ENCODE measurements at places on chromosomes 12 and 14.

GRCh38 chr14:80805136-80805535, 136.4 kb downstream of the CEP128 start:
- DNase-seq: no peak

DNA sequence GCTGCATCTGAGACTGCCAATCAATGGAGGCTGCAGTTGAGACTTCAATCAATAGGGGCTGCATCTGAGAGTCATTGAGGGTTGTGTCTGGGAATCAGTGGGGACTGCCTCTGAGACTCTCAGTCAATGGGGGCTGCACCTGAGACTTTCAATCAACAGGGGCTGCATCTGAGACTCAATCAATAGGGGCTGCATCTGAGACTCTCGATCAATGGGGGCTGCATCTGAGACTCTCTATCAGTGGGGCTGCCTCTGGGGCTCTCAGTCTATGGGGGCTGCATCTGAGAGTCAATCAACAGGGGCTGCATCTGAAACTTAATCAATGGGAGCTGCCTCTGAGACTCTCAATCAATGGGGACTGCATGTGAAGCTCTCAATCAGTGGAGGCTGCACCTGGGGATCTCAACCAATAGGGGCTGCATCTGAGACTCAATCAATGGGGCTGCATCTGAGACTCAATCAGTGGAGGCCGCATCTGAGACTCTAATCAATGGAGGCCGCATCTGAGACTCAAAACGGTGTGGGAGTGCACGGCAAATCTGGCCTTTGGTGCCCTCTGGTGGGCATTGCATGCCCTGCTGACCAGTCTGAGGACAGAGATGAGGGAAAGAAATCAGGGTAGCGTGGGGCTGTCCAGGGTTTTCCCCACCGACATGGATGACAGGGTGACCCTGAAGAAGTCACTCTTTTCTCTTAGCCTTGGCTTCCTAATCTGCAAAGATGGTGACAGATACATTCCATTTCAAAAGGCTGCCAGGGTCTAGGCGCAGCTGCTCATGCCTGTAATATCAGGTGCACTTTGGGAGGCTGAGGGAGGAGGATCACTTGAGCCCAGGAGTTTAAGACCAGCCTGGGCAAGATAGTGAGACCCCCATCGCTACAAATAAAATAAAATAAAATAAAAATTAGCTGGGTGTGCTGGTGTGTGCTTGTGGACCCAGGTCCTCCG, 41.3 kb upstream of the EIF5 start:
- peak; percentile 43 for DNase-seq

DNA sequence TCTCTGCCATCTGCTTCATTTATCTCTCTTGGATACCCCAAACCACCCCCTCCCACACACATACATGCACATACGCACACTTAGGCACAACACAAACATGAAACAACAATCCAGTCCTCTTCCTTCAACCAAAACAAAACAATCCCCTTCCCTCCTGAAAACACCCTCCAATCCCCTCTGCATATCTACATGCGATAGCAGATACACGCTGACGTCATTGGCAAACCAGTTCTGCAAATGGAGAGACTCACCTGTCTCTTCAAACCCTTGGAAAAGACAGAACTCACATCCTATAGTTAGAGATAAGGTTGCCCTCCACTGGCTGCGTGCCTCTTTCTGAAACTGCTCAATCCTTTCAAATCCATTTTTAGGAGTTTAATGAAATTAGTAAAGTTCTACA, 37.2 kb upstream of the RMST start:
- DNase-seq: no peak

- DNase-seq: peak; percentile 61
These were observed 83.7 kb downstream of the HEATR5A start for GRCh38 chr14:31336646-31337045.

GRCh38 chr12:131008131-131008912, 54.6 kb downstream of the ADGRD1 start:
- DNase-seq: no peak

- DNase-seq: no peak
These were observed 136.7 kb downstream of the PDE3A start for GRCh38 chr12:20505056-20505455.

Data from HL-60 (cell line).